ENCODE measurements at places on chromosomes 4 and X. TPM values are rescaled to one million over a fixed set of nuclear protein-coding genes. Genes with fewer than 3 reads are reported as not detected.
A peak's percentile ranks its signal among the peaks of the same experiment; 100 is the strongest.

SLC10A4 gene
- total RNA-seq = 1.5 TPM

CAMK2D gene
- total RNA-seq = 29.0 TPM

TSPAN6 gene
- total RNA-seq = 103 TPM

GABRB1 gene
- not detected for total RNA-seq

NLGN3 gene
- 4.6 TPM for total RNA-seq

TEX13C gene
- total RNA-seq = 0.18 TPM

H2BW2 gene
- not detected for total RNA-seq

ADH7 gene
- not detected for total RNA-seq

MAGIX gene
- total RNA-seq = 1.00 TPM

RNF150 gene
- total RNA-seq = 1.1 TPM

NUDT11 gene
- 35.0 TPM for total RNA-seq

DNA sequence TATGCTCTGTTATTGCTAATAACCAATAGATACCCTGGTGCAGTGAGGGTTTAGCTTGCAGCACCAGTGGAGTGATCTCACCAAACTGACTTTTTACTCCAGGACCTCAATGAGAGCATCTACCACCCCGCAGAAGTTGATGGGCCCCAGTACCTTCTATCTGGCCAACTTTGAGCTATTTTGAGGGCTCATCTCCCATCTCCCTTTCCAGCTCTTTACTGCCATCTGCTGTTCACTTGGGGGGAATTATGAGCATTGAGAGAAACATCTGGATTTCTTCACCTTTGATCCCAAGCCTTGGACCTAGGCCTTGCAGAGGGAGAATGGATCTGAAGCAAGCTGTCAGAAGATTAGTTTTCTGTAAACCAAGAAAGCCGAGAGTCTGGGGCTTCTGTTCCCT, 143.6 kb downstream of the TMEM164 start:
- DNase-seq = peak; percentile 66

DNA sequence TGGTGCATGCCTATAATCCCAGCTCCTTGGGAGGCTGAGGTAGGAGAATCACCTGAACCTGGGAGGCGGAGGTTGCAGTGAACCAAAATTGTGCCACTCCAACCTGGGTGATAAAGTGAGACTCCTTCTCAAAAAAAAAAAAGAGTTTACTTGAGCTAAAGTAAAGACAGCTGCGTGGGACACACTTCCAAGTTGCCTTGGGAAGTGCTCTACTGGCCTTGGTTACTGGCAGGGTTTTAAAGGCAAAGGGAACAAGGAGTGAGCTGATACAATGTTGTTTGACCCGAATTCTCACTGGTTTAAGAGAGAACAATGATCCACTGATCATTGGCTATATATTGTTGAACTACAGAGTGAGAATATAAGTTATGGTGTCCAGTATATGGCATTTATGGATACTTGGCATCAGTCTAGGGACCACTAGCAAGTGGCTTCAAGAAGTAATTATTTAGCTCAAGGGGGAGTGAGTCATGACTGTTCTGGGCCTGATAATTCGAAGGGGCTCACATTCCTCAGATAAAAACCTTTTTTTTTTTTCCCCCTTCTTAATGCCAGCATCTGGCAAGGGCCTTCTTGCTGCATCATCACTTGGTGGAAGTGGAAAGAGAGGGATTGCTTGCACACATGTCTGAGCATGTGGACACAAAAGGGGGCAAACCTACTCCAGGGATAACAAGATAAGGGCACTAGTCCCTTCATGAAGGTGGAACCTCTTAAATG, 32.3 kb downstream of the GRK4 start:
- DNase-seq = no peak

DNA sequence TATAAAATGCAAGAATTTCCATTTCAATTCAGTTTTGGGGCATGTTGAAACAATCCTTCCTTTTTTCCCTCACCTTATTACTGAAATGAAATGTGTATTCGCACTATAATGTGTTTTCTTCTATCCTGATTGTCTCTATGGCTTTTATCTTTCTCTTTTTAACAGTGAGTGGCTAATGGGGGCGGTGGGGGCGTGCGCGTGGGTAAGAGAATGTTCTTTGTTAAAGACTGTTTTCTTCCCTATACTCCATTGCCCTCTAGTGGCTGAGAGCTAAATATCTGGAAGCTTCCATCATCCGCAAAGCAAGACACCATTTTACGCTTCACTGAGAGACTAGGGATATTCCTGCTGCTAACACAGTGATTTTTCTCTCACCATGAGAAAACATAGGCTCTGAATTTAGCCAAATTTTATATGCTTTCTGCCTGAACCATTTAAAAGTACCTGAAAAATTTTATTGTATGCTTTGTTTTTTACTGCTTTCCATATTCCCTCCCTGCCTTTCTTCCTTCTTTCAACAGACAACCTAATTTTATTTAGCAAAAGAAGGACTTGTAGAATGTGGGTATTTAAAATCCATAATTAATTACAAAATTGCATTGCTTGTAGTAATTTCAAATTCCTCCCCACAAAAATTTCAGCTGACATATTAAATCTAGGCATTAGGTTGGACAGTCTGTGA, 194.0 kb downstream of the GASK1B start:
- DNase-seq = peak; percentile 24

- no peak for DNase-seq
These were observed 98.5 kb downstream of the RPA4 start for GRCh38 chrX:96982161-96982560.

- DNase-seq = no peak
These were observed 75.9 kb downstream of the SHISA3 start for GRCh38 chr4:42473071-42473684.

GRCh38 chr4:6048537-6048936, 30.3 kb upstream of the C4orf50 start:
- no peak for DNase-seq

DNA sequence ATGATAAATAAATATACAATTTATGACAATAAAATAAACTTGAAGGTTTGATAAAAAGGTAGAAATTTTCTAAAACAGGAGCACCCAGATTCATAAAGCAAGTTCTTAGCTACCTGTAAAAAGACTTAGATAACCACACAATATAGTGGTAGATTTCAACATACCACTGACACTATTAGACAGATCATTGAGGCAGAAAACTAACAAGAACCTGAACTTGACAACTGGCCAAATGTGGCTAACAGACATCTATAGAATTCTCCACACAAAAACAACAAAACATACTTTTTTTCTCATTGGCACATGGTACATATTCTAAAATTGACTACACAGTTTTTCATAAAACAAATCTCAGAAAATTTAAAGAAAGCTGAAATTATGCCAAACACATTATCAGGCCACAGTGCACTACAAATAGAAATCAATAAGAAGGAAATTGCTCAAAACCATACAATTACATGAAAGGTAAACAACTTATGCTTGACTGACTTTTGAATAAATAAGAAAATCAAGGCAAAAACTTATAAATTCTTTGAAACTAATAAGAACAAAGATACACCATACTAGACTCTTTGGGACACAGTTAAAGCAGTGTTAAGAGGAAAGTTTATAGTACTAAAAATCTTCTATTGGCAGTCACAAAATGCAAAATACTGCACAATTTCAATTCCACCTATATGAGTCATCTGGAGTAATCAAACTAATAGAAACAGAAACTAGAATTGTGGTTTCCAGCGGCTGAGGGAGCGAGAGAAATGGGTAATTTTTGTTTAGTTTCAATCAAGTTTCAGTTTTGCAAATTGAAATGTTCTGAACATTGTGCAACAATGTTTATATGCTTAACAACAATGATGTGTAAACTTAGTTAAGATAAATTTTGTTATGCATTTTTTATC, 925.6 kb downstream of the SH3BGRL start:
- DNase-seq = no peak

- no peak for DNase-seq
These were observed 265.5 kb downstream of the PPP3CA start for GRCh38 chr4:101081695-101082369.

DNA sequence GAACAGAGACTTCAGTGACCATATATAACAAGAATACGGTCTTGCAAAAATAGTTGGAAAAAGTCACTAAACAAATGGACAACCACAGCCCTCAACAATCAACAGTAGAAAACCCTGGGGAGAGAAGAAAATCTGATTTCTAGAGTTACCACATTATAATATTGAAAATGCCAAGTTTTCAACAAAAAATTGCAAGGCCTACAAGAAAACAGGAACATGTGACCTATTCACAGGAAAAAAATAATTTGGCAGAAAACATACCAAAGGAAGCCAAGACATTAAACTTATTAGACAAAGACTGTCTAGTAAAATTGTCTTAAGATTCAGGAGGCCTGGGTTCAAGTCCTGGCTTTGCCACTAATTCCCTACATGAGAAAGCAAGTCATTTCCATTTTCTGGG, 64.7 kb downstream of the ARHGEF9 start:
- DNase-seq = no peak

- no peak for DNase-seq
These were observed 26.9 kb downstream of the ZNF41 start for GRCh38 chrX:47456080-47456479.

GRCh38 chr4:82402196-82402775, 28.0 kb downstream of the HNRNPDL start:
- no peak for DNase-seq

- DNase-seq = no peak
These were observed 624.3 kb upstream of the EPHA5 start for GRCh38 chr4:66294638-66295037.

GRCh38 chr4:142331646-142332045, 514.5 kb downstream of the INPP4B start:
- no peak for DNase-seq

Data from H7 (cell line).